ENCODE measurements at places on chromosomes 1 and 21. TPM values are rescaled to one million over a fixed set of nuclear protein-coding genes. Genes with fewer than 3 reads are reported as not detected.

HEYL gene
- total RNA-seq, result 1.3 TPM

CEP104 gene
- total RNA-seq, result 40.3 TPM

DNA sequence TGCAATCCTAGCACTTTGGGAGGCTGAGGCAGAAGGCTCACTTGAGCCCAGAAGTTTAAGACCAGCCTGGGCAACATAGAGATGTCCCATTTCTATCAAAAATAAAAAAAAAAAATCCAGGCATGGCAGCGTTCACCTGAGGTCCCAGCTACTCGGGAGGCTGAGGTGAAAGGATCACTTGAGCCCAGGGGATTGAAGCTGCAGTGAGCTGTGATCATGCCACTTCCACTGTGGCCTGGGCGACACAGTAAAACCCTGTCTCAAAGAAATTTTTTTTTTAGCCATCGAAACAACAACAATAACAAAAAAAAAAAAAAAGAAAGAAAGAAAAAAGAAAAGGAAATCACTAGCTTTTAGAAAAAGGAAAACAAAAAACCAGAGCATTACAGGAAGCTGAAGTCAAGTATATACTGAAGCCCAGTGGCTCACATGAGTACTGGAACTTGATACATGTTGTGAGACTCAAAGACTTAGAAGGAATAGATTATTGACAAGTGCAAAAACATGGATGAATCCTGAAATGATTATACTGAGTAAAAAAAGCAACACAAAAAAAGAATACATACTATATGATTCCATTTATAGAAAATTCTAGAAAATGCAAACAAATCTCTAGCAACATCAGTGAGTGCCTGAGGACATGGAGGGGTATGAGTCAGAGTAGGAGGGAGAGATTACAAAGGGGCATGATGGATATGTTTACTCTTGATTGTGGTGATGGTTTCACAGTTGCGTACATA is 6.1 kb upstream of the RABGAP1L start:
- peaks cover 1% of the 10 kb centered on the region for H3K27me3 ChIP-seq
- no peak overlapping the region for H3K27ac ChIP-seq

GRCh38 chr1:63946866-63947491 is 173.2 kb downstream of the ROR1 start:
- H3K27me3 ChIP-seq, result no peaks in the 10 kb centered on the region
- H3K36me3 ChIP-seq, result no peaks in the 10 kb centered on the region
- H3K4me3 ChIP-seq, result no peak overlapping the region
- no peak for DNase-seq
- H3K27ac ChIP-seq, result no peak overlapping the region

GRCh38 chr1:227322376-227322775 is 4.1 kb upstream of the CDC42BPA start:
- H3K27me3 ChIP-seq, result peaks cover 3% of the 10 kb centered on the region
- no peak for DNase-seq
- H3K36me3 ChIP-seq, result peaks cover 3% of the 10 kb centered on the region
- no peak overlapping the region for H3K4me3 ChIP-seq

DNA sequence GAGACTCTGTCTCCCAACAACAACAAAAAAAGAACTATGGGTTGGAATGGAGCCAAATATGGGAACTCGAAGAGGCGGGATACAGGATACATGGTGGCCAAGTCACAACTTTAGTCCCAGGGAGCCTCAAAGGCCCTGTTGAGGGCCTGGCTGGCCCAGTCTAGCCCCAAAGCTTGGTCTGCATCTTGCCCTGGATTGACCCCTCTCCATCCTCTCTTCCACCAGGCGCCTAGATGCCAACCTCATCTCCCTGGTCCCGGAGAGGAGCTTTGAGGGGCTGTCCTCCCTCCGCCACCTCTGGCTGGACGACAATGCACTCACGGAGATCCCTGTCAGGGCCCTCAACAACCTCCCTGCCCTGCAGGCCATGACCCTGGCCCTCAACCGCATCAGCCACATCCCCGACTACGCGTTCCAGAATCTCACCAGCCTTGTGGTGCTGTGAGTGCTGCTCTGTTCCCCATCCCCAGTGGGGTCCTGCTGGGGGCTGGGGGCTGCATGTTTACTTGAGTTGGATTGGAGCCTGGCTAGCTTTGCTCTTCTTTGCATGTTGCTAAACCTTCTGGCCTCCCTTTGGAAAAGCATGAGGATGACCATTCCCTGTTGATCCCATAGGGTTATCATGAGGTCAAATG is 65.5 kb downstream of the UBE2T start:
- H3K4me3 ChIP-seq, result no peak overlapping the region
- H3K4me1 ChIP-seq, result peaks cover 6% of the 10 kb centered on the region
- no peak overlapping the region for H3K27ac ChIP-seq
- DNase-seq, result no peak

PKN2 gene
- 51.0 TPM for total RNA-seq

DNA sequence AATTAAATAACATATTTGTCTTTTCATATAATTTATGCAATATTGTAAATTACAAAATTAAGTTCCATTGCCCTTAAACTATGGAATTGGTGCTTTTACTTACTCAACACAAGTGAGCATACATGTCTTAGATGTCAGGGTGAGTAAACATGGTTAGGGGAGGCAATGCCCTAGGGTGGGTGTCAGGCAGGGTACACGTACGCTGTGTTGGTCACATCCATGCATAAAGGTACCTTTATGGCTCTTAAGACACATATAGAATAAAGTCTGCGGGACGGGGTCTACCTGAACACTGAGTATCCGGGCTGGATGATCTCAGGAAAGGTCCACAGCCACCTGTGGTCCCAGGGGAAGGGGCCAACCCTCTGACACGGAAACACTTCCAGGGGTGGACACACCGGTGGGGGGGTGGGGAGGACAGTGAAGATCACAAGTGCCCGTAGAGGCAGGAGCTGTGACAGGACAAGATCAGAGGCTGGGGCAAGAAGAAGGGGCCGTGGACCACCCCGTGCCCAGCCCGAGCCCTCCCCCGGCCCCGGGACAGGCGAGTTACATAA is 720 bp downstream of the LIN9 start:
- no peaks in the 10 kb centered on the region for H3K36me3 ChIP-seq
- H3K4me3 ChIP-seq, result peak overlapping the region; percentile 94
- DNase-seq, result no peak

G0S2 gene
- not detected for total RNA-seq

DNA sequence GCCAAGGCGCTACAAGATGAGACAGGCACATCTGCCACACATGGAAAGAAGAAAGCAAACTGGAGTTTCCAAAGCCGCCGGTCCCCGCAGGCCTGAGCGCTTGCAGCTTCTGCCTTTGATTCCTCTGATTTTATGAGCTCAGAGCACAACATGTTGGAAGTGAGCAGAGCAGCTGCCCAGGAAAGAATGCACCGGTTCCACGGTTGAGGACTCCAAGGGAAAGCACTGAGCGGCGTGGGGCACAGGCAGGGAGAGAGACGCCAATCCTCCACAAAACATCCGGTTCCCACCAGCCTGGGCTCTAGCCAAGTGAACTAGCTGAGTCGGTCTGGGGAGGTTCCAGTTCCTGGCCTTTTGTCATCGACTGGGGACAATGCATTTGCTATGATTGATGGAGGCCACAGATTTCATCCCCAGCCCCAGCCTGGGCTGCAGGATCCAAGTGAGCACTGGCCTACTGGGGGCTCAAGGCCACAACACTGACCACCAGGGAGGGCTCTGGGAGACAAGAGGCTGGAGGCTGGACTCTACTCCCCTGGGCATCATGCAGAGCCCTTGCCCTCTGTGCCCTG is 253.1 kb upstream of the IRF2BP2 start:
- H3K4me1 ChIP-seq, result no peaks in the 10 kb centered on the region
- DNase-seq, result no peak
- H3K27me3 ChIP-seq, result peaks cover 2% of the 10 kb centered on the region
- no peak overlapping the region for H3K4me3 ChIP-seq

DNA sequence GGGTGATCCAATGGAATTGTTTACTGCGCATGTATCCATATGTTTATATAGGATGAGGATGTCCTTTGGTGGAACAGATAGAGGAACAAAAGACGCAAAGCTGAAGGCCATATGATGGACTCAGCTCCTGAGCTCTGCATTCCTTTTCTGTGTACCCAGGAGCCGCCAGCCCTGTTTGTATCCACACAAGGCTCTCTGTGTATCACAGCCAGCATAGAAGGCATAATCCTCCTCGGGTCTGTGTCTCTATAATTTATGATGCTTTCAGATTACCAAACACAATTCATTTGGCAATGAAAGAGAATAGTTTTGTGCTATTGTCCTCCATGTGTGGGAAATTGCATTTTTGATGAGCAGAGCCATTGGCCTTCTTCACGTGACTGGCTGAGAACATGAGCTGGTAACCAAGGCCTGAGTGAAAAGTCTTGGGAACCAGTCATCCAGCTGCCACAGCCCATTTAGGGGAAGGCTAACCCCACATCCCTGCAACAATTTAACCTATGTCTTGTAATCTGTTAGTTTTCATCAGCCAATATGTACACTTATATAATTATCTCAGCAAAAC is 119.2 kb downstream of the PBX1 start:
- H3K27me3 ChIP-seq, result peaks cover 2% of the 10 kb centered on the region
- H3K36me3 ChIP-seq, result no peaks in the 10 kb centered on the region
- no peak overlapping the region for H3K4me3 ChIP-seq
- no peak overlapping the region for H3K27ac ChIP-seq
- DNase-seq, result no peak
- H3K4me1 ChIP-seq, result no peaks in the 10 kb centered on the region

- no peak overlapping the region for H3K27ac ChIP-seq
- no peaks in the 10 kb centered on the region for H3K27me3 ChIP-seq
- no peak overlapping the region for H3K4me3 ChIP-seq
- DNase-seq, result no peak
These were observed 164.4 kb upstream of the DPT start for GRCh38 chr1:168893359-168893801.

All from endothelial cell (in vitro differentiated cells).